ENCODE measurements at places on chromosomes 6 and 20.

- DNase-seq = no peak
Measured at GRCh38 chr20:63685269-63686026, 11.0 kb upstream of the TNFRSF6B start.

DNA sequence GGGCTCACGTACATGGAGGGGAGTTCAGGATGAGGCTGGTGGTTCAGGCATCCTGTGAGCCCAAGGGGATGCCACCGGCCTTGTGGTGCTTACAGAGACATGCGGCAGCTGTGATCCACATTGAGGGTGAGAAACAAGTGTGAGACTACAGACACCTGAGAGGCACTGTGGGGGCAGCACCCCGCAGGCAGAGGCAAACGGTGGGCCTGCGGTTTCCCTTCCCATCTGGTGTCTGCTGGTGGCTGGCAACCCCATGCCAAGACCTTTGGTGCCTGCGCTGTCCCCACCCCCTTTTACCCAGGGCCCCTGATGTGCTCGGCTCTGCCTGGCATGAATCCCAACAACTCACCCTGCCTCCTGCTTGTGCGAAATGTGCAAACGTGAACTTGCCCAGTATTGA, 42.0 kb downstream of the ERMARD start:
- DNase-seq = no peak

DNA sequence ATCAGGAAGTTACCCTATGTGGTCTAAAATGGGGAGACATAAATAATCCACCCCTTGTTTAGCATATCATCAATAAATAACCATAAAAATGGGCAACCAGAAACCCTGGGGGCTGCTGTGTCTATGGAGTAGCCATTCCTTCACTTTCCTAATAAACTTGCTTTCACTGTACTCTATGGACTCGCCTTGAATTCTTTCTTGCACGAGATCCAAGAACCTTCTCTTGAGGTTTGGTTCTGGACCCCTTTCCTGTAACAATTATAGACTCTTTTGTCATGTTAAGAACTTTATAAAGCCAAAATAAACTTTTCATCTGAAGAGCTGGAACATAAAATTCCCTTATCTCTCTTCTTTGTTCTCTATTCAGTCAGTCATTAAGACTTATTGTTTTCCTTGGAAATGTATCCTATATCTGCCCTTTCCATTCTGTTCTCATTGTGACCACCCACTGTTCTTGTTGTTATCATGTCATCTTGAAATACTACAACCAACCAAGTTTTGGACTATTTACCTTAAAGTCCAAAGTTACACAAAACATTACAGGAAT, 29.3 kb upstream of the ZBTB24 start:
- no peak for DNase-seq

GRCh38 chr6:51147756-51148155, 329.1 kb downstream of the TFAP2B start:
- DNase-seq = no peak

DNA sequence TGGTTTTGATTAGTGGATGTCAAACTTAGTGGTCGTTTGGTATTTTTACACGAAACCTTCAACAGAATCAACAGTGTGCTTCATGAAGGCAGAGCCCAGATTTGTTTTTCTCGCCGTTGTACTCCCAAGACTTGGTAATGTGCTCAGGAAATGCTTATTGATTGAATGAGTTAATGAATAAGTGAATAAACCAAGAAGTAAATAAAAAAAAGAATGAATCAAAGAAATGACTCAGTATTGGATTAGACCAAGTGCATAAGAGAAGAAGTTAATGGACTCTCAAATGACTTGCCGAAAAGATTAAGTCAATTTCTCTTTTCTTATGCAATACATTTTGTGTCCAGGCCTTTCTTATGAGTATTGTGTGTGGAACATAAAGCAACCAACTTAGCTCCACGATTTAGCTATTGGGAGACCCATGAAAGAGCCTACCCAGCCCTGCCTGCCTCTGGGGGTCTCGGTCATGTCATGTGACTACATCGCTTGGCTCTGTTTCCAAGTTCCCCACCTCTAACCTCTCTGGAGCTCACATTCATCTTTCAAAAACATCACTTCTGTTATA, 10.6 kb upstream of the FUCA2 start:
- no peak for DNase-seq

GRCh38 chr6:116389357-116389756, 18.6 kb downstream of the DSE start:
- no peak for DNase-seq

DNA sequence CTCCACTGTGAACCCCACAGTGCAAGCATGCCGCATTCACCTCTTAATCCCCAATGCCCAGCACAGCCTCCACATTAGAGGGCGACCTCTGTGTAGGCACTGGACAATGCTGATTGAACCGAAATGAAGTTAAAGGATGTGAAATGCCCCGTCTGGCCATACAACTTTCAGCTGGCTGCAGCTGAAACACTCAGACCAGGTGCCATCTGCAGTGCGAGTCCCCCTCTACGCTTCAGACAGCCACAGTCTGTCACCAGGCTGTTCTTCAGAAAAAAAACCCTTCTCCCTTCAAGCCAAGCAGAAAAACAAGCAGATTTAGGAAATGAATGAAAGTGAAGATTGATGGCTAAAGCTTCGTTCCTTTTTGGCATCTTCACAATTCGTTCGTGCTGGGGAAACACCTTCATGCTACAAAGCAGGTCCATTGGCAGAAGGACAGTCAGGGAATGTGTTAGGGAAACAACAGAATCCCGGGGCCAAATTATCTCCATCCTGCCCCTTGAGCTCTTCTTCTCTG, 44.7 kb downstream of the TNFAIP3 start:
- no peak for DNase-seq

DNA sequence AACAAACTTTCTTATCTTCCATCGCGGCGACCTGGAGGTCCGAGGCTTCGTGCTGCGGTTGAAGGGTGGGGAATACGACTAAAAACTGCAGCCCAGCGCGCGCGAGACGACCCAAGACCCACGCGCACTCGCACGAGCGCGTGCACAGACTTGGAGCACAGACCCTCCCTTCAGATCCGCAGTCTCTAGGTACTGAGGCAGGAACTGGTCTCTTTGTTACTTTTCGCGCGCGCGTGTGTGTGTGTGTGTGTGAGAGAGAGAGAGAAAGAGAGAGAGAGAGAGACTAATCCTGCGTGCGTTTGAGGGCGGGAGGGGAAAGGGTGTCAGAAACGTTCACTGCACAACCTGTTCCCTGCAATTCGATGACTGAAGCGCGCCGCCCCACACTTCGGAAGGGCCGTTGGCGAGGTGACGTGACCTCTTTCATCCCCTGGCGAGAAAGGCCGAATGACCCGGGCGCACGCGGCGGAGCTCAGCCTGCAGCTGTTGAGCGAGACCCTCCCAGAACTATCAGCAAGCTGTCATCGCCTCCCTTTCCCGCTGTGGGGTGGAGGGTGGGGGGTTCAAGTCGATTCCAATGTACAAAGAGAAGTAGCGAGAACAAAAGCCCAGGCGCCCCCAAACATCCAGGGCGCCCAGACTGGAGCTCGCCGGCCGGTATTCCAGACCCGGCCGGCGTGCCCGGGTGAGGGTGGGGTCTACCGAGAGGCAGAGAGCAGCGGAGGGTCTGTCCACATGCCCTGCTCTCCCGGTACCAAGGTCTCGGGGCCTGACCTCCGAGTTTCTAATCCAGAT, 1.5 kb upstream of the TUBB2B start:
- DNase-seq = no peak

DNA sequence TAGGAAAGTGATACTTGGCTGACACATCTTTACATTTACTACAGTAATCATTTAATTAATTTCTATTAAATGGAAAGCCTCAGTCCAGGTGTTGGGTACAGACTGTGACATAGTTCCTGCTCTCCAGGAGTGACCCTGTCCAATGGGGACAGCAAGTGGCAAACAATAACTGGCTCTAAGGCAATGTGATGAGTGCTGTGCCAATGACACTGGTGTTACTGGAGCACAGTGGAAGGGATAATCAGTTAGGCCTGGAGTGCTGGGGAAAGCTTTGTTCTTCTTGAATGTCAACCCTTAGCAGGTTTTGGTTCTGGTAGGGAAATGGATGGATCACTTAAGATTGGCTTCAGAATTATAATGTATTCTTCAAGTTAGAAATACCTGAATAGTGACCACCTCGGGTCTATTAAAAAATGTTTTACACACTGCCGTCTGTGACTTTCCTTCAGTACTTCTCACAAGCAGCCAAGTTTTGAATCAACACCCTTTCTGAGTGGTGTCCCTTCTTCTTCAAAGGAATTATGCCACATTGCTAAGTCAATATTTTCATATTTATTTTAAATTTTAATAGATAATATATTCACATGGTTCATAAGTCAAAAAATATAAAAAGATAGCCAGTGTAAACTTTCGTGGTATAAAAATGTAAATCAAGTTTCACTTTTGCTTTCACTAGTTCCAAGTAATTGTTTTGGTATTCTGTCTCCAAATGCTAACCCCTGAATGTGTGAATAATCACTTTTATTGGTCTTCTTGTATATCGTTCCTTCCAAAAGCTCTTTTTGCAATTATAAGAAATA, 9.6 kb downstream of the CMTR1 start:
- DNase-seq = no peak

GRCh38 chr6:39228111-39228971, 934 bp downstream of the KCNK5 start:
- DNase-seq = no peak

- DNase-seq = peak; percentile 8
Measured at GRCh38 chr6:2971420-2972218, at the start of gene SERPINB6. Gene SERPINB6 (minus strand): TSS chr6:2971567. CDS start chr6:2959332, 12,235 bp downstream.

- no peak for DNase-seq
Measured at GRCh38 chr6:41093729-41094128, 21.0 kb downstream of the NFYA start.

DNA sequence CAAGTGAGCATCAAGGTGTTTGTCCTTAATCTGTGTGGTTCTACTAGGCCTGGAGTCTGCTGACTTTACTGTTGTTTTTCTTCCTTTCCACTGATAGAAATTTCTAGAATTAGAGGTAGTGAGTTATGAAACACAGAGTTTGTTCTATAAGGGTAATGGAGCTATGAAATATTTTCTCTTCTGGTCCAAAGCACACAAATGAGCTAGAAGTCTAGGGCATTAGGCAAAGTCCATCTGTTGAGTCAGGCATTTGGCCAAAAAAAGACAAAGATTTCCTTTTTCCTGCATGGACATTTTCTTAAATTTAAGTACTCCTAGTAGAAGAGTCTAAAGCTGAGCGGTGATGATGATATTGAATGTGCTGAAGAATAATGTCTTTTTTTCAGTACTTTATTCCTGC, 174.3 kb upstream of the STXBP5 start:
- DNase-seq = no peak

GRCh38 chr20:21505161-21505809, 8.6 kb downstream of the NKX2-2 start:
- DNase-seq = peak; percentile 64

DNA sequence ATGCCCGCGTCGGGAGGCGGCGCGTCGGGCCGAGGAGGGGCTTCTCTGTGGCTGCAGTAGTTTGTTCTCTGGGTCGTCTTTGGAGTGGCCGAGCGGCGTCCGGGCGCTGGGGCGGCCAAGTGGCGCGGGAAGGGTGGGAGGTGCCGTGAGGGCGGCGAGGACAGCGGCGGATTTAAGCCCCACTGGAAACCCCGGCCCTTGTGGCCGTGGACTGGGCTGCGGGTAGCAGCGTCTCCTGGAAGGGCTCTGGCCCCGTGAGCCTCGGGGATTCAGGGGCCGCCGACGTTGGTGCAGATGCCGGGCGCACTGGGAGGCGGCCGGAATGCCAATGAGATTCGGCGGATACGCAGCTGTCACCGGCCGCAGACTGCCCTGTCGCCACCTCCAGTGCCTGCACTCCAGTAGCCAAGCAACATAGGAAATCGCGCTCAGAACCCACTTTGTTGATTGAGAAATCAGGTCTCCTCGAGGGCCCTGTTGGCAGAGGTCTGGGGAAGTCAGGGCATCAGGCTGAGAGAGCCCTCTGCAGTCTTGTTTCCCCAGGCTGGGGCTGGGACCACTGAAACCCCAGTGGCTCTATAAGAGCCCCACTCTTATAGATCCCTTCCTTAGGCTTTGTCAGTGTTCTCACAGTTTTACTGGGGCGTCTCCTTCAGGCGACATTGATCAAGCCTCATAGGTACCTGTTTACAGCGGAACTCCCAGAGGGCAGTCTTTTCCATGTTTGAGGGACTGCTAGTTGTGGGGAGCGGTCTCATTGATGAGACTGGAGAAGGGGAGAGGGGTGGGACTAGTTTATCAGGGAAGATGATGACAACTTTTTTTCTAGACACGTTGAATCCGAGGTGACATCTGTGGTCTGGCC, 642 bp downstream of the GZF1 start:
- no peak for DNase-seq

- no peak for DNase-seq
Measured at GRCh38 chr20:61399433-61399832, 147.4 kb downstream of the CDH4 start.
